Activated T-cell treated with anti-CD3 and anti-CD28 coated beads for 4 hours (primary cell): ENCODE measurements at places on chromosomes 1 and 21.

- no peak for DNase-seq
Measured at GRCh38 chr1:241532864-241533263, 686 bp downstream of the KMO start.

- DNase-seq = no peak
Measured at GRCh38 chr1:51088474-51088873, 13.6 kb upstream of the C1orf185 start.

DNA sequence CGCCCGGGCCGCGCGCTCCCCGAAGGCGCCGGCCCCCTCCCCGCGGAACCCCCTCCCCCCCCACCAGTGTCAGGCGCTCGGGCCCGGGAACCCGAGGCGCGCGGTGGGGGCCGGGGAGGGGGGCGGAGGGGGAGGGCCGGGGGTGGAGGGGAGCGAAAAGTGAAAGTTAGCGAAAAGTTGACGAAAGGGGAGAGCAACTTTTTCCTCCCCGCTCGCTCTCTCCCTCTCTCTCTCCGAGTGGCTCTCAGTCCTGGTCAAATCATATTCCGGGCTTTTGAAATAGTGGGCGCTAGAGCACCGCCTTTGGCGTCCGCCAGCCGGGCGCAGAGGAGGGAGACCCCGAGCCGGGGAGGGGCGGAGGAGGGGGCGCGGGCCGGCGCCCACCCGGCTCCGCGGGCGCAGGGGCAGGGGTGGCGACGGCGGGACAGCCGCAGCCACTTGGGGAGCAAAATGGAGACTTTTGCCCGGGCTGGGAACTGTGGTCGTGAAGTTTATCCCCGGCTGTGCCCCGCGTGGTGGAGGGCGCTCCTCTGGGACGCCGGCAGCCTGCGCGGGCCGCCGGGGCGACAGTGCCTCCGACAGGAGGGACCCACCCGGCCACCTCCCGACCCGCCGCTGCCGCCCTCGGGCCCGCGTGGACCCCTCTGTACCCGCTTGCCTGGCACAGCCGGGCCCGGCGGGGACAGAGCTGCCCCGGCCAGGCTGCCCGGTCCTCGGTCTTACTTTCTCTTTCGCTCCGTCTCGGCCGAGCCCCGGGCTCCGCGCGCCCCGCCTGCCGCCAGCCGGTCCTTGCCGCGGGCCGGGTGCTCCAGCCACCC, 697 bp downstream of the PRDM16 start:
- no peak for DNase-seq

- DNase-seq = no peak
Measured at GRCh38 chr1:201112173-201112731, at the start of gene CACNA1S. Gene CACNA1S (minus strand): TSS chr1:201112426. CDS start chr1:201112339, 87 bp downstream.

DNA sequence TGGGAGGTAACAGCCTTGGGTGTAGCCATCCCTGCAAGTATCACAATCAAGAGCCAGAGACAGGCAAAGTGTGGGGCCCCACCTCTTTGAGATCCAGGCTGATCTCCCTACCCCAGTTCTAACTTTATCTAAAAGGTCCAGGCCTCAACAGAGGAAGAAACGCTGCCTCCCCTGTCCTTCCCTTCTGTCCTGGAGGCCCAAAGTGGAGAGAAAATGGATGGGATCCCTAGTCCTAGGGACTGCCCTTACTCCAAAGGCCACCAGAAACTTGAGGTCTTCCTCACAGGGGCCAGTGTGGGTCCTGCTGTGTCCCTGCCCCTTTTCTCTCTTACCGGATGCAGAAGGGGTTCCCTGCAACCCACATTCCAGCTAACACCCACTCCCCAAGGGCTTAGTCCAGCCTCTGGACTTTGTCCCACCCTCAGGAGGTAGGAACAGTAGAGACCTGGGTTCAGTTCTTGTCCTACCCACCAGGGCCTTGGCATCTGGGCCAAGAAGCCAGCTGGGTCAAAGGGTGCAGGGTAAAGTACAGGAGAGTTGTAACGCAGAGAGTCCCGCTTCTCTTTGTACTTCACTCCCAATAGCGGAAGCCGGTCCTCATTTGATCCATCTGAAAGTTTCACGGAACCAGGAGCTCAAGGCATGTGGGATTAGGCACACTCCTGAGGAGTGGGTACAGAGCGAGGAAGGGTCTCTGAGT, 1.9 kb downstream of the HDGF start:
- DNase-seq = no peak

DNA sequence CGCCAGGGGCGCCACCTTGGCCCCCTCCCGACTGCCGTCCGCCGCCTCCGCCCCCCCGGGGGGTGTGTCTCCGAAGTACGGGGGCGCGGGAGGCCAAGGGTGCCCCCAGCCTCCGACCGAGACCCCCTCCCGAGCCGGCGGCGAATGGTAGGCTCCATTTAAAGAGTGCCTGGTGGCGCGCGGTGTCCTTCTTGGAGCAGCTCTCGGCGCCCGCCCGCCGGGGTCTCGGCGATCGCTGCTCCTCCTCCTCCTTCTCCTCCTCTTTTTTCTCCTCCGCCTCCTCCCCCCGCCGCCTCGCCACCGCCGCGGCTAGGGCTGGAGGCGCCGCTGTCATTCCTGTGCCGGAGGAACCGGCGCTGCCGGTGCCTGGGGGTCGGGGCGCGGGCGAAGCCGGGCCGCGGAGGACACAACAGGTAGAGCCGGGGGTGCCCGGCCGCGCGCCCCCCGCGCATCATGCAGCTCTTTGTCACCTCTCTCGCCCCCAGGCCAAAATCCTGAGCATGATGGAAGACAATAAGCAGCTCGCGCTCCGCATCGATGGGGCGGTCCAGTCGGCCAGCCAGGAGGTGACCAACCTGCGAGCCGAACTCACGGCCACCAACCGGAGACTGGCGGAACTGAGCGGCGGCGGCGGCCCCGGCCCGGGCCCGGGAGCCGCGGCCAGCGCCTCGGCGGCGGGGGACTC, at the start of gene KAZN:
Gene KAZN, plus strand, starts transcription at position 188 of the 685 bp plus-strand sequence.
- DNase-seq = no peak

- DNase-seq = no peak
Measured at GRCh38 chr1:19313961-19314882, 2.1 kb downstream of the SLC66A1 start.

DNA sequence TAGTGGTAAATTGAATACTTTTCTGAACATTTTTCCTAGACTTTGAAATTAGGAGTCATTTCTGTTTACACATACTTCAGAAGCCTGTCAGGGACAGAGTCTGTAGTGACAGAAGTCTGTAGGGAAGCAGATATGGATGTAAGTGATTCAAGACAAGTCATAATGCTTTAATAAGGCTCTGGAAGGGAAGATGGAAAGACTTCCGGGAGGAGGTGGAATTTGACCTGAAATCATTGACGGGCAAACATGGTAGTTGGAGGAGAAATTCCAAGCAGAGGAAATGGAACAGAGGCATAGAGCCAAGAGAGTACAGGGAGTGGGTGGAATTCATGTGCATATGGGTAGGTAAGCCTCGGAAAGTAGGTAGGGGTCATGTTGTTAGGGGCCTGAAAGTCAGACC, 22.5 kb downstream of the CAMTA1 start:
- no peak for DNase-seq

DNA sequence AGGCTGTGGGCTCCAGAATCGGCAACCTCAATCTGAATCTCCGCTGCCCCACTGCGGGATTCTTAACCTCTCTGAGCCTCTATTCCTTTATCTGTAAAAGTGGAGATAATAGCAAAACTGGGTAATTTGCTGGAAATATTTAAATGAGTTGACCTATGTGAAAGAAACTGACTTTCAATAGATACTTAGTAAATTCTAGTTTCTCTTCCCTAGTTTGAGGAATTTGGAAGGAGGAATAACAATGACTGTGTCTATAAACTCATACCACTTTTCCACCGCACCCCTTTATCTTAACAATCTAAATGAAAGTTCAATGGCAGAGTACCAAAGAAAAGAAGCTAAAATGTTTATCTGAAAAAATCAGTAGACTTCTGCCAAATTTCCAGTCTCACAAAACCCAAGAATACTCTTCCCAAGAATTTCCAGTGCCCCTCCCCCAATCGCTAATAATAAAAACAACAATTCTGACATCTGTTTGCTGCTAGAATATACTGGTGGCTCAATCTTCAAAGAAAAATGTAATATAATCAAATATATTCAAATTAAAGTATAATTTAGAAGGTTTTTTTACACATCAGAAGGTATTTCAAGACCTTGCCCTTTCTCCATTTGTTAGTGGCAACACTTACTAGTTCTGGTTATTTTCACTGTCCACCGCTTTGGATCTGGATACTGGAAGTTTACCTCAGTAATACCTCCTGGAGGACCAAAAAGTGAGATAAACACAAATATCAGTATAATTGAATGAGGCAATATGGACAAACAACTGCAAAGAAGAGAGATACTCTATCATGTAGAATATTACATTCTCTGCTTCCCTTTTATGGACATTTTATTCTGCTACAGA, 171.2 kb downstream of the LTN1 start:
- no peak for DNase-seq

- DNase-seq = no peak
Measured at GRCh38 chr1:66730462-66730861, 21.8 kb upstream of the DYNLT5 start.

- DNase-seq = no peak
Measured at GRCh38 chr1:43495204-43495603, 35.5 kb upstream of the PTPRF start.

DNA sequence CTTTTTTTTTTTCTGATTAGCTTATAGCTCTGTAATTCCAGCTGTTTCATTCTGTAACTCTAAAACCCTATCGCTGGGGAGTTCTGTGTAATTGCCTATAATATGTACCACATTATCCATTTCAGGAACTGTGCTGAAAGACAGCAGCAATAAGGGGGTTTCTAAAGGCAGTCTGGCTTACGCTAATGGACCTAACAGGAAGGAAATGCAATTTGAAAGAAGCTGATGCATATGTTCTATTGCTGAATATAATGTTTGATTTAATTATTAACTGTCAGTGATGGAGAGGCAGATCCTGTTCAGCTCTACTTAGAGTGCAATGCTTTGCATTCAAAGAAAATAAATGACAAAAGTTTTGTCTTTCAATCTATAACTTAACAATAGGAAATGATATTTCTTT, 209.4 kb upstream of the SNX7 start:
- DNase-seq = no peak

- DNase-seq = no peak
Measured at GRCh38 chr1:100622037-100622436, 84.1 kb downstream of the GPR88 start.

DNA sequence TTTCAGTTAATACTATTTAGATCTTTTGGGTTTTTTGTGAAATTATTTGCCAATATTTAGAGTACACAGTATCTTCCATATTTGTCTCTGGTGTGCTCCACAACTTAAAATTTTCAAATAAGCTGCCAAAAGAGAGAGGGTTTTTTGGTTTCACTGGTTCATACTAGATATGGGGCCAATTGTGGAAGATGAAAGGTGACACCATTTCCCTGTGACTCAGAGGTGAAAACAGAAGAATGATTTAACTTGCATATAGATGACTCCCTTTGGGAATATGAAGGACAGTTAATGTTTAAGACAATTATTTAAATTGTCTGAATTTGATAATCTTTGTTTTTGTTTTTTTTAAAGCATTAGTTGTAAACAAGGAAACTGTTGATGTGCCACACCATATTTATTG, 37.5 kb downstream of the IVNS1ABP start:
- DNase-seq = no peak

DNA sequence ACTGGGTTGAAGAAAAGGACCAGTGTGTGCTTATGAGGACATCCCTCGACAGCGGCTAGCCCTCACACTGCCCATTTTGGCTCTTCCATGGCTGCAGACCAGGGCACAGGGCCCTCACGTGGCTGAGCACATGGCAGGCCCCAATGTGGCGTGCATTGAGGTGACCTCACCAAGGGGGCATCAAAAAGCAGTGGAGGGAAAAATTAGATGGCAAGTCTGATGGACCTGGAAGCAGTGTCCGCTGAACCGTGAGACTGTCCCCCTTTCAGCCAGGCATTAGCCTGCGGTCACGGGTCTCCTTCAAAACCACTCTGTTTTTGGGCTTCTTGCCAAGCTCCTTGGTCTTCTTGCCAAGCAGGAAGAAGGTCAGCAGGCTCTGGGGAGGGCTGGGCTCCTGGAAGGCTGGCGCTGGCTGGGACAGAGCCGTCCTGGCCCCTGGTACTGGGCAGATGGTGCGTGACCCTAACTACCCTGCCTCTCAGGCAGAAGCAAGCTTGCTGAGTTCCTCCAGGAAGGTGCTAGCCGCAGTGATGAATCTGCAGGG, 30.8 kb downstream of the TRIM67 start:
- DNase-seq = no peak

DNA sequence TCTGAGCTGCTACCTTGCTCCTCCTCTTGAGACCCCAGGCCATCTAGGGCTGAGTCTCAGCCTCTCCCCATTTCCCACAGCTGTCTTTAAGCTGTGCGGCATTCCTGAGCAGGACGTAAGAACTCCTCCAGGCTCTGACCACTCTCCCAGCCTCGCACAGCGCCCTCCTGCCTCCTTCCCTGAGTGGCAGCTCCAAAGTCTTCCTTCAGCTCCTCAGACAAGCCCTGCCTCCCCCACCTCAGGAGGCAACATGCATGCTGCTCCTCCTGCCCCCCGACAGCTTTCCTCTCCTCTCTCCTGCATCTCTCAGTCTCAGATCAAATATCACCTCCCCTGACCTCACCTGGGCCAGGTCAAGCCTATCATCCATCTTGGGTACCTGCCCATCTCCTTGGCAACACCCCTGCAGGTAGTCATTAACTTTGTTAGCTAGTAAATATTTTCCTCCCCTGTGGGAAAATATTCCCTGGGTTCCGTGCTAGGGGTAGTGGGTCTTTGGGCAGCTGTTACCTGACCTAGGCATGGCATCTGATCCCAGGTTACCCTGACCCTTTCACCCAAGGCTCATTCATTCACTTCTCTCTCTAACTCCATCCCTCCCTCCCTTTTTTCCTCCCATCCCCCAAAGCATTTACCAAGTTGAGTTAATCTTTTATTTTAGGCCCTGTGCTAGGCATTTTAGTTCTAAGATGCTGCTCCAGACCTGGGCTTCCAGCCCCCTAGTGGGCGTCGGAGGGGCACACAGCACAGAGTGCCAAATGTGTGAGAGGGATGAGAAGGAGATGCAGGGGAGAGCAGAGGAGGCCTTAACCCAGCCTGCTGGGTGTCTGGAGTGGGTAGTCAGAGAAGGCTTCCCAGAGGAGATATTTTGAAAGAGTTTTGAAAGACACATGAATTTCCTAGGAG, 419.9 kb downstream of the PTPRU start:
- DNase-seq = no peak

DNA sequence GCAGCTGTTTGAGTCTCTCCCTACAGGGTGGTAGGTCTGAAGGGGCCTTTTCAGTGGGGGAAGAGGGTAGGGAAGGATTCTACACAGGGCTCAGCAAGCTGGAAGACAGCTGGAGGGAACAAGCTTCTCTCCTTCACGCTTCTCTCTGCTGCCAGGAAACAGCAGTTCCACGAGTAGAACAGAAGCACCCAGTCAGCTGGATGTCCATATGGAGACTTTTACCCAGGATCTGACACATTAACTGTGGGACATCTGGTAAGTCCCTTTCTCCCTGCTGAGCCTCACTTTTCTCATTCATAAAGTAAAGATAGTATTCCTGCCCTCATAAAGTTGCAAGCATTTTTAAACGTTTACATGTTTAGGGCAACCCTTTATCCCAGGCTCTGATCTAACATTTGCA, 280.3 kb downstream of the OMA1 start:
- no peak for DNase-seq

- DNase-seq = no peak
Measured at GRCh38 chr1:61253912-61254633, 171.7 kb downstream of the NFIA start.
